Endothelial cell of umbilical vein (primary cell): ENCODE measurements at places on chromosomes 5 and 9. TPM values are rescaled to one million over a fixed set of nuclear protein-coding genes. Genes with fewer than 3 reads are reported as not detected.
A peak's percentile ranks its signal among the peaks of the same experiment; 100 is the strongest.

GRCh38 chr9:137380606-137381005 lies 42.4 kb downstream of the EXD3 start:
- no peak for DNase-seq

DNA sequence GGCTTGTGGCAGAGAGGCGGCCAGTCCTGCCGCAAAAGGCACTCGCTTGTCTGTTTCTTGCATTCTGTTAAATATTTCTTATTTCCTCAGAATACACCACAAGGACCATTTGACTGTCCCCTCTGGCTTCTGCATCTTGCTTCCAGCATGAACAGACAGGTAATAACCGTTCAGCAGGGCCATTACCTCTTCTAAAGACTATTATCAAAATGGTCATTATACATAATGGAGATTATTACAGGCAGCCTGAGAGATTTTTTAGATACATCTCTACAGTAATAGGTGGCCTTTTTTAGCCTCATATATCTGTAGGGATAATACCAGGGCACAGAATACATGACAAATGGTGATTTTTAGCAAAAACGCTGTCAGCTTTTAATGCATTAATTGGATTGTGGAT lies 382.0 kb downstream of the PSAT1 start:
- DNase-seq = no peak

- no peak for DNase-seq
These were observed 540.5 kb downstream of the CTNND2 start for GRCh38 chr5:11363631-11364178.

The IL3 gene
- total RNA-seq = not detected in 2 replicates

GRCh38 chr5:16812448-16812847 lies 123.6 kb downstream of the MYO10 start:
- no peak for DNase-seq

The TBCA gene
- total RNA-seq = 193 and 206 TPM in 2 replicates

DNA sequence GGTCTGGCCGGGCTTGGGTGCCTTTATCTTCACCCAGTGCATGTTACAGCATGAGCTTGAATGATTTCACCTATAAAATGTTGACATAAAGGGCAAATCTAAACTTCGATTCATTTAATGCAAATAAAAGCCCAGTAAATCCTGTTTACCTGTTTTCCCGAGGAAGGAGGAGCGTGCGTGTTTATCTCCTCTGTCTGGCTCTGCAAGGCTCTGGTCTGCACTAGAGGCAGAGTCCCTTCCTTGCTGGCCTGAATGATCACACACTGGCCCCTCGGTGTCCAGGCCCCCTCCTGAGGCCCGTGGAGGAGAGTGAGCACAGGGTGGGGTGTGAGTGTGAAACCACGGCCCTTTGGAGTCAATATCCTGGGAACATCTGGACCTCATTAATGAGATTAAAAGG lies 125.1 kb upstream of the LHFPL2 start:
- no peak for DNase-seq

DNA sequence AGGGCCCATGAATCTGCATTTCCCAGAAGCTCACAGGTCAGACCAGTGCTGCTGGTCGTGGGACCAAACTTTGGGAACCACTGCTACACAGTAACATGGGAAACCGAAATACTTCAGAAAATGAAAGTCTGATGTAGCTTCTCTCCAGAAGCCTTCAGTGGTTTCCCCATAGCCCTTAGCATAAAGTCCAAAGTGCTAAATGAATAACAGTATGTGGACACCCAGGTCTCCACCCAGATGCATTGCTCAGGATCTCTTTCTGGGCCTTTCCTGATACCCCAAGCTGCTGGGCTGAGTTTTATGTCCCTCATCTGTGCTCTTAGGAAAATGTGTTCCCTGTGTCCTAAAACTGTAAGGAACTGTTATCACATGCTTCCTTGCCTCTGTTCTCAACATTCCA lies 100.4 kb downstream of the NFIB start:
- DNase-seq = no peak

DNA sequence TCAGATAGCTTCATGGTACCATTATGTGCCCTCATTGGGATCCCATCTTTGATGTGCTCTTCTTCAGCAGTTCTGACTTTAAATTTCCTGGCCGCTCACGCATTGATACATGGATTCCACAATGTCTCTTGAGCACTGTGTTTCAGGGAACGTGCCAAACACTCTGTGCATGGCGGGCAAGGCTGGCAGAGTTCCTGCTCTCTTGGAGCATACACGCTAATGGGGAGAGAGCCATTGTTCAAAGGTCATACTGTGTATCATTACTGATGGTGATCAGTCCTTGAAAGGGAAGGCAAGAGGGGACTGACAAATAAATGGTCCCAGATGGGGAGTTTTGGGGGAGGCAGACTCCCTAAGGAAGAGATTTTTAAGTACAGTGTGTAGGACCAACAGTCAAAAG lies 52.3 kb downstream of the AMBP start:
- DNase-seq = no peak

The PRR7 gene
- 5.7 and 6.5 TPM in 2 replicates for total RNA-seq

The PCDHB11 gene
- total RNA-seq = 0.16 and 0.18 TPM in 2 replicates

DNA sequence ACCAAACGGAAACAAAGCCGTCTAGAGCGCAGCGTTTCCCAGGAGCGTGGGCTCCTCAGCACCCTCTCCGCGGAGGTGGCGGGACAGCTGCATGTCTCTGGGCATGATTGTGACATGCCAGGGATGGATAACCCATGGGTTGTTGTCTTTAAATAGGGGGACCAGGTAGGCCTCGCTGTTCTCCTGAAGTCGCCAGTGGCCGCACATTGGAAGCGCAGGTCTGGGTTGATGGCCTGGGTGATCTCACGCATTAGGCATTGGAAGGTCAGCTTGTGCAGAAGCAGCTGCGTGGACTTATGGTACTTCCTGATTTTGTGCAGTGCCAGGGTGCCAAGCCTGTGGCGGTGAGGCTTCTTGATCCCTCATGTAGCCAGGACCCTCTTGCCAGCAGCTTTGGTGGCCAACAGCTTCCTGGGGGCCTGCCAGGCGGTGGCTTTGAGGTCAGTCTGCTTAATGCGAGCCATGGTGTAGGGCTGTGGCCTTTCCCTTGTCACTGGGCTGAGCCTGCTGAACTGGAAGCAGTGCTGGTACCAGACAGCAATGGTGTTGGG lies 6.3 kb upstream of the TAF11L3 start:
- DNase-seq = no peak

The OBP2B gene
- total RNA-seq = not detected in 2 replicates

- DNase-seq = peak; percentile 57
These were observed 47.1 kb upstream of the CTSL start for GRCh38 chr9:87678650-87679355.

DNA sequence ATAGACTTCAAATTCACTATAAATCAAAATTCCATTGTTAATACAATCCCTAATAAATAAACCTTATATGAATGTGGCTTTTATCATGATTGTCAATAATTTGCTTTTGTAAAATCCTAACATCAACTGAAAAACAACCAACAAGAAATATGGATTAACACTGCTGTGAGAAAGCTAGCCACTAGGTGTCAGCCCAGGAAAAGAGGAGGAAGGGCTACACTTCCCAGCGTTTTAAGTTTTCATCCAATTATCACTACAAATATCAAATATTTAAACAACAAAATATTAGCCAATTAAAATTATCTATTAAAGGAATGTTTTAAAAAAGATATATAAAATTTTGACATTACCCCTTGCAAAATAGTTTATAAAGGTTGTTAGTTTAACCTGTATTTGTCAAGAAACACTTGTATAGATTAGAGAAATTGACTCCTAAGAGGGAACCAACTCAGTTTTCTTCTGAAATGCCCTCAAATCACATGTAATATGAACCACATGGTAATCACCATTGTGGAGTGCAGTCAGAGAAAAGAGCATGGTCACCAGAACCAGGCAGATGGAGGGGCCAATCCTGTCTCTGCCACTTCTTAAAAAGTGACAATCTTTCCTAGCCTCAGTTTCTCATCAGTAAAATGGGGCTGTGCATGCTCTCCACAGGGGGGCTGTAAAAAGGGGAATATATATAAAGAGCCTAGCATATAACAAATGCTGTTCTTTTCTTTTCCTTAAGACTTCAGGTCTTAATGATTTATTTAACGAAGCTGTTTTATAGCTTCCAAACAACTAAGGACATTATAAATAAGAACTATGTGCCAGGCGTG lies 188.2 kb downstream of the CRB2 start:
- peak; percentile 56 for DNase-seq

The SH3GL2 gene
- 0.16 TPM in 1 of 2 replicates, not detected in the other for total RNA-seq

The DTWD2 gene
- 1.1 and 2.3 TPM in 2 replicates for total RNA-seq

DNA sequence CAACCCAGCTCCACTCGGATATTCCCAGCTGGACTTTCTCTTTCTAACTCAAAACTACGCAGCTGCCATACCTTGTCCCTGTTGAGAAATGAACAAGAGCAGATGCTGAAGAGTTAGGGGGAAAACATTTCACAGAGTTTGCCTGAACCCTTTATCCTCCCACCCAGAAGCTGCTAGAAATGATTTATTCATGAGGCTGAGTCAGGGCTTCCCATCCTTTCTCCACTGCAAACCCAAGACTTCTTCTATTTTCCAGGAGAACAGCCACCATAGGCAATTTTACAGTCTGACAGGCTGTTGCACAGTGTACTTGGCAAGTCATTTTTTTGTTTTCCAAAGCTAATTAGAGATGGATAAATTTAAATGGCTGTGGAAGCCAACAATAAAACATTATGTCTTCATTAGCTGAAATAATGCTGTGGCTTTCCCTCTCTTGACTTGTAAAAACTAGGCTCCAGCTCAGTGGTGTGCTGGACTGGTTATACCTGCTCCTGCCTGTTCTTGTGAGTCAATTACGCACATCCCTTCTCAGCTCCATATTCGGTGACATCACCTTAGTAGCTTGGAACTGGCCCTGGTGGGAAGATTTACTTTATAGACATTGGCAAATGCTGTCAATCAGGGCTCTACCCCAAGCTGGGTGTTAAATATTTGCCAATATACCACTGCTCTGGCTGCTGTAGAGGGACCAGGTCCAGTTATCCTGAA lies 71.9 kb downstream of the KIF4B start:
- DNase-seq = no peak

The BTNL8 gene
- not detected in 2 replicates for total RNA-seq

The PRUNE2 gene
- total RNA-seq = 8.3 and 21.7 TPM in 2 replicates

The PCA3 gene
- 0.32 and 2.5 TPM in 2 replicates for total RNA-seq

DNA sequence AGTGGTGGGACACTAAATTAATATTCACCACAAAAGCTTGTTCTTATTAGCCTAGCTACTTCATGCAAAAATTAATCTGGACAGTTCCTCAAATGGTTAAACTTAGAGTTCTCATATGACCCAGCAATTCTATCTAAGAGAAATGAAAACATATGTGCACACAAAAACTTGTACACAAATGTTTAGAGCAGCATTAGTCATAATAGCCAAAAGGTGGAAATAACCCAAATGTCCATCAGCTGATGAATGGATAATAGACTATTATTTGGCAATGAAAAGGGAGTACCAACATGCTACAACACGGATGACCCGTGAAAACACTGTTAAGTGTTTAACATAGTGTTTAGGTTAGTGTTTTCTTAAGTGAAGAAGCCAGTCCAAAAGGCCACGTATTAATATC lies 32.8 kb upstream of the TNIP1 start:
- DNase-seq = no peak

DNA sequence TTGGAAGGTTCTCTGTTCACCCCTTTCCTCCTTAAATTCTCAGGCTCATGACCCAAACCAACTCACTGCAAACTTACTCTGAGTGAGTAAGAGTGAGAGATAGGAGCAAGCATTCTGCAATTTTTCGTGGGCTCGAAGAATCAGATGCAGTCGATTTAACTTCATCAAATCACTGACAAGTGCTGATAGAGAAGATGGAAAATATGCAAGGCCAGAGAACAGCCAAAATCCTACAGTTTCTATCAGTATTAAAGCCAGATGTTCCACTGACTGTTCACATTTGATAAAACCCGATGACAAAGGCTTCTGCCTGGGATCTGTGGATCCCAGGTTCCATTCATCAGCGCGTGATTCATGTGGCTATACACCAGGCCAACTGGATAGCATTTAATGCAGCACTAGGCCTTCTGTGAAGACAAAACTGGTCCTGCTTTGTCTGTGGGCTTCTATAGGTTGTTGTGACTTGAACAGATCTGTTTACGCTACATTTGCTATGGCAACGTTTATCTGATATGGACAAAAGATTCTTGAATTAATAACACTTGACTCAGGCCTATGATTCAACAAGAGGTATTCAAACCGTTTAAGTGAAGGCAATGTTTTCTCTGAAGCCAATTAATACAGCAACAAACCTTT lies 251.2 kb downstream of the NFIB start:
- peak; percentile 45 for DNase-seq

DNA sequence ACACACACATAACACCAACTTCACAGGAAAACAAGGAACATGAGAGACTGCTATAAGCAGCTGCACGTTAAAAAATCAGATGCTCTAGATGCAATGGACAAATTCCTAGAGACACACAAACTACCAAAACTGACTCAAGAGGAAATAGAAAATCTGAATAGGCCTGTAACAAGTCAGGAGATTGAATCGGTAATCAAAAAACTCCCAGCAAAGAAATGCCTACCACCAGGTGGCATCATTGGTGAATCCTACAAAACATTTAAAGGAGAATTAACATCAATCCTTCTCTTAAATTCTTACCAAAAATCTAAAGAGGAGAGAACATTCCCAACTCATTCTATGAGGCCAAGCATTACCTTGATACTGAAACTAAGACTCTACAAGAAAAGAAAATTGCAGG lies 54.9 kb downstream of the NDST1 start:
- peak; percentile 65 for DNase-seq

GRCh38 chr5:96229188-96229587 lies 203.9 kb downstream of the PCSK1 start:
- DNase-seq = no peak

DNA sequence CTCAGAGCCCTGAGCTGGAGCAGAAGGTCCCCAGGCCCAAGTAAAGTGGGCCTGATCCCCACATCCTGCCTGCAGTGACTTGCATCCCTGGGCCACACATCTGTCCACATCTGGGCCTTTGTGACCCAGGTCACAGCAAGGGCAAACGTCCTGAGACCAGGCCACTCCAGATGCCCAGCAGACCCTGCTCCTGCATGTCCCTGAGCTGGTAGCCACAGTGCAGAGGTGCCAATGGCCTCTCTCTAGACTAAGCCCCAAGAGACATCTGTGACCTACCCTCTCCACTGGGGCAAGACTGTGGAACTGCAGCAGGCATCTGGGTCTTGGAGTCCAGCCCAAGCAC lies 2.5 kb downstream of the FLT4 start:
- DNase-seq = no peak

The ANXA2R gene
- total RNA-seq = 6.6 and 8.1 TPM in 2 replicates

DNA sequence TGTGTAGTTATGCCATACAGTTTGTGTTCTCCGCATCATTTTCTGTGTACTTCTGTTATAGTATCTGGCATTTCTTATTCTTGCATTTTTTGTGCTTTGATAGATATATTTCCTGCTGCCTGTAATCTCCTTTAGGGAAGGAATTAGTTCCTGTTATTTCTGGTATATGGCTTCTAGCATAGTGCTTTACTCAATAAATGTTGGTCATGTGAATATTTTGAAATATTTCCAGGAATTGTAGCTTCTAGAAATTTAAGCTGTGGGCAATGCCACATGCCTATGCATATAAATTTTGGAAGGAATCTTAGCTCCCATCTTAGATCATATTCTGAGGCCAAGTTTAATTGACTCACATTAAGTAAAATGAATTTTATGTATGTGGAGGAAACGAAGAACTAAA lies 11.5 kb upstream of the PRRC1 start:
- no peak for DNase-seq
